Activated CD4-positive, alpha-beta T cell treated with anti-CD3 and anti-CD28 coated beads for 4 hours (primary cell): ENCODE measurements at places on chromosomes 13 and 19.

- DNase-seq: no peak
These were observed 97.0 kb downstream of the ABCC4 start for GRCh38 chr13:95204231-95204765.

- no peak for DNase-seq
These were observed 234.3 kb upstream of the TRPC4 start for GRCh38 chr13:38103851-38104250.

DNA sequence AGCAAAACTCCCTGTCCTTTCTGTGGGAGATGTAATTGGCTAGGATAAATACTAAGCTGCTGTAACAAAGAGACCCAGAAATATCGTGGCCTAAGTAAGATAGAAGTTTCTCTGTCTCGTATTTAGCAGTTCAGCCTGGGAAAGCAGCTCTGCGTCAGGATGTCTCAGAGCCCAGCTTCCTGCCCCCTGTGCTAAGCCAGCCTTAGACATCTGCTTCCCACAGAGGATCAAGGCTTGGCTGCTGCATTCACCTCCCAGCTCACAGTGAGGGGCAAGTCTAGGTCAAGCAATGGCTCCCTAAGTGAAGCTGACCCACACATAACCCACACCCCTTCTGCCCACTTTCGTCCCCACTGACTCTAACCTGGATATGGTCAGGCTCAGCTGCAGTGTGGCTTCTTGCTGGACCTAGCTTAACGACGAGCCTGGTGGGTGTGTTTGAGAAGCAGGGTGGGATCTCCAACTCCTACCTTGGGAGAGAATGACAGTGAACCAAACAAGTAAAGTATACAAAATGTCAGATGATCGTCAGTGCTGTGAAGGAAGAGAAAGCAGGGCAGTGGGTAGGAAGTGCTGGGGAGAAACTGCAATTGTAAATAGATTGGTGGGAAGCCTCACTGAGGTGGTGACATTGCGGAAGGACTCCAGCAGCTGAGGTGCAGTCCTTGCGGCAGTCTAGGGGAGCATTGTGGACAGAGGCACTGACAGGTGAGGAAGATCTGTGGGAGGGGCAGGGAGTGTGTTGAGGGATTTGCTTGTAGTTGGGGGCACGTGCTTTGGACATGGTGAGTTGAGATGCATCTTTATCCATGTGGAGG lies 82.9 kb downstream of the TNFRSF19 start:
- no peak for DNase-seq

- DNase-seq: no peak
These were observed 26.5 kb upstream of the OVOL3 start for GRCh38 chr19:36084231-36085009.

- DNase-seq: no peak
These were observed 23.4 kb upstream of the IGFL1 start for GRCh38 chr19:46206176-46206575.

DNA sequence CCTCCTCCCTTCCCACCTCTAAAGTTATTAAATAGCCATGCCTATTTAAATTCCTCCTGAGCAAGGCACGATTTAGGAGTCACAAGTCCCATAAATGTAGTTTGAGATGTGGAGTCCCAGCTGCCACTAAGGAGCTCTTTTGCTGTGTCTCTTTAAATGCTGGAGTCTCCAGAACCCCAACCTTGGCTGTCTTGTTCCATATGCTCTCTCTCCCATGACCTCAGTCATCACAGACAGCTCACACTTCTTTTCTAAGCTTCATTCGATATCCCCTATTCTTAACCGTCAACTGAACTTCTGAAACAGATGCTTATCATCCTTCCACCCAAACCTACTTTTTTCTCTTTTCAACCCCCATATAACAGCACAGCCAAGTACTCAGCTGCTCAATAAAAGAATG lies 197.1 kb downstream of the VWA8 start:
- DNase-seq: no peak

DNA sequence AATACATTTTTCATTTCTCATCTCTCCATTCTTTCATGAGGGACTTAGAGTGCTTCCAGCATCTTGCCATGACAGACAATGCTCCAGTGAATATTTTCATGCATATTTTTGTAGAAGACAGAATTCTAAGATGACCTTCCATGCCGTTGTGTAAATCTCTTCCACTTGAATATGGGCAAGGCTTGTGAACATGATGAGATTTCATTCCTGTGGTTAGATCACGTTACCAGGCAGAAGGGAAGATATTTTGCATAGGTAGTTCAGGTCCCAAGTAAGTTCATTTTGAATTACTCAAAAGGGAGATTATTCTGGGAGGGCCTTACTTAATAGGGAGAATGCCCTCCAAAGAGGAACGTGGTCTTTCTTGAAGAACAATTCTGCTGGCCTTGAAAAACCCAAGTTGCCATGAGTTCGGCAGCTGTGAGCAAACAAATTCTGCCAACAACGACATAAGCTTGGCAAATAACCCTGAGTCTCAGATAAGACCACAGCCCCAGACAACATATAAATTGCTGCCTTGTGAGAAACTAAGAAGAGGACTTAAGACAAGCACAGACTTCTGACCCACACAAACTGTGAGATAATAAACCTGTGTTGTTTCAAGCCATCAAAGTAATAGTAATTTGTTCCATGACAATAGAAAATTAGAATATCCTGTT lies 400.5 kb upstream of the GPC6 start:
- no peak for DNase-seq

- peak; percentile 46 for DNase-seq
These were observed 1.9 kb downstream of the KLF12 start for GRCh38 chr13:74132152-74132775.

DNA sequence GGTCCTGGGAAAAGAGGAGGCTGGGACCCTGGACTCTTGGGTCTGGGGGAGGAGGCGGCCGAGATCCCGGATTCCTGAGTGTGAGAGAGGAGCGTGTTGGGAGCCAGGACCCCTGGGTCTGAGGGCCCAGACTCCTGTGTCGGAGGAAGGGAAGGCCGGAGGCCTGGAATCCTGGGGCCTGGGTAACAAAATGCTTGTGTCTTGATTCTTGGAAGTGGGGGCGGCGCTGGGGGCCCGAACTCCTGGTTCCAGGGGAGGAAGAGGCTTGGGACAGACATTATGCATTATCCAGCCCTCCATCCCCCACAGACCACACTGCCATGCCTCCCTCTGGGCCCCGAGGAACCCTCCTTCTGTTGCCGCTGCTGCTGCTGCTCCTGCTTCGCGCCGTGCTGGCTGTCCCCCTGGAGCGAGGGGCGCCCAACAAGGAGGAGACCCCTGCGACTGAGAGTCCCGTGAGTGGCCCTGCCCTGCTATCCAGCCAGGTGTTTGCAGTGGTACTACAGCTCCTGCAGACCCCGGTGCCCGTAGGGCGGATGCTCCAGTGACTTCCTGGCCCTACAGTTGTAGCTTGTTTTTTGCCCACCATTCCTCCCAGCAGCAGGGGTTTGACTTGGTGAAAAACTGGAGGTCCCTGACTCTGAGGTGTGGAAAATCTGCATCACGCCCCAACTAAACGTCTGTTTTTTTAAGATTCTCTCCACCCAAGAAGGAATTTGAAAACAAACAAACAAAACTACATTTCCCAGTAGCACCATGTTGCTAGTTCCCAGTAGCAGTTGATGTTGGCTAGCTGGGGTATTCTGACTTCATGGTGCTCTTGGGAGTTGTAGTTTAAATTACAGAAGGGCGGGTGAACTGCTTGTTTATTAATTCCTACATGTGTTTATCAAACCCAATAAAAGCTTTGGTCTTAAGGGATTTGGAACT lies 630 bp downstream of the NUCB1 start:
- DNase-seq: peak; percentile 18

DNA sequence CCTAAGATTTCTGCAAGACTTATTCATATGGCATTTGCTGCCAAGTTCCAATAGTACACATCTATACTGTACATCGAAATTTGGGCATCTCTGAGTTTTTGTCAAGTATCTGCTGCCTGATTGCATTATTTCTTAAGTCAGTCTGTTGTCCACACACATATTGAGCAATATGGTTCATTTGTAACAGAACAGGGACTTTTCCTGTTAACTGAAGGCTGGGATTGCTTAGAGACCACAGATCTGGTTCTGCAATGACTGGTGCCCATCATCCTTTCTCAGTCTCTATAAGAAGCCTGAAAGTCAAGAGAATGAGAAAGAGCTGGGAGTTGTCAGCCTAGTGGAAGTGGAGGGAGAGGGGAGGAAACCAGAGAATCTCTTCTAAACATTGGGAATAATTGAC lies 22.5 kb upstream of the MYCBP2 start:
- DNase-seq: no peak

DNA sequence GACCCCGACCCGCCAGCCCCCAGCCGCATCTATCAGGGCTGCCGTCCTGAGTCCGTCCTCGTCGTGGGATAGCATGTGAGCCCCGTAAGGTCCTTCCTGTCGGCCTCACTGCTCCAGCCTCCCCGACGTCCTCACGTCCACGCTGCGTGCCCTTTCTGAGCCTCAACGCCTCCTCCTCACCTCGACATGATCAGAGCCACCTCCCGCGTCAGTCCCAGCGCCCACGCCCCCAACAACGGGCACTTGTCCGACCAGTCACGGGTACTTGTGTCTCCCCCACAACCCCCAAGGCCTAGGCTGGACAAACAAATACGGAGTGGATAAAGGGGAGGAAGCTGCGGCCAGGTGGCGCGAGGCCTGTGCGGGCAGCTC lies 665 bp downstream of the ZNF497 start:
- DNase-seq: peak; percentile 36
